ENCODE measurements at places on chromosomes 12 and 14.

DNA sequence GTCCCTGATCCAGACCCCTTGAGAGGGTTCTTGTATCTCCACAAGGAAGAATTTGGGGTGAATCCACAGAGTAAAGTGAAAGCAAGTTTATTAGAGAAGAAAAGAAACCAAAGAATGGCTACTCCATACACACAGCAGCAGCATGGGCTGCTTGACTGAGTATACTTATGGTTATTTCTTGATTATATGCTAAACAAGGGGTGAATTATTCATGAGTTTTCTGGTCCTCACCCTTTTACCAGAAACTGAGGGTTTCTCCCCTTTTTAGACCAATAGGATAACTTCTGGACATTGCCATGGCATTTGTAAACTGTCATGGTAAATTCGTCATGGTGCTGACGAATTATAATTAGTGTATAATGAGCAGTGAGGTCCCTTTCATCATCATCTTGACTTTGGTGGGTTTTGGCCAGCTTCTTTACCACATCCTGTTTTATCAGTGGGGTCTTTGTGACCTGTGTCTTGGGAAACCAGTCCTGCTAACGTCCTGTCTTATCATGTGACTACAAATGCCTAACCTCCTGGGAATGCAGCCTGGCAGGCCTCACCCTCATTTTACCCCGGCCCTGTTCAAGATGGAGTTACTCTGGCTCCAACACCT is 121.9 kb downstream of the SPTSSA start:
- DNase-seq: no peak

- DNase-seq: no peak
These were observed 102.5 kb downstream of the ZFP36L1 start for GRCh38 chr14:68690089-68690958.

DNA sequence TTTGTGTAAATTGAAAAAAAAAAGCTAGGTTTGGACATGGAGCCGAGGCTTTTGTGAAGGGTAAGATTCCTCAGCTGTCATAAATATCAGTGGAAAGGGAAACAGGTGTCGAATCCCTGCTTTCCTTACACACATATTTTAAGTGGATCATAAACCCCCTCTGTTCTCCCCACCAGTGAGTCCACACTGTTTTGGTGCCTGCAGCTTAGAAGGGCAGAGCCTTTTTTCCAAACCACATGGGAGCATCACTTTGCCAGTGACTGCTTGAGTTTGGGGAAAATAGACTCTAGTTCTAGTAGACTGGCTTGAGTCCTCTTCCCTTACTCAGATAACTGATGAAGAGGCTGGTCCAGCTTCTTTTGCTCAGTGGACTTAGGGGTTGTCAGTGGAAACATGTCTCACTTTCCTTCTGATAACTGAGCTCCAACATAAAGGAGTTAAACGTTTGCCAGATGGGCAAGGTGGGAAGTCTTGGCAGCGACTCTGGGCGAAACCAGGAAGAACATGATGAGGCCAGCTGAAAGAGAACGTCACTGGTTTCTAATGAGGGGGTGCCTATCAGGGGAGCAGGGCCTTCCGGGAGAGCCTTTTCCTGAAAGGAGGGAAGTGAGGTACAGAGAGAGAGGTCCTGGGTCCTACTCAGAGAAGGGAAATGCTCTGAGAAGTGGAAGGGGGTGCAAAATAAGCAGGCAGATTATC is 168.1 kb upstream of the PARP11 start:
- no peak for DNase-seq

DNA sequence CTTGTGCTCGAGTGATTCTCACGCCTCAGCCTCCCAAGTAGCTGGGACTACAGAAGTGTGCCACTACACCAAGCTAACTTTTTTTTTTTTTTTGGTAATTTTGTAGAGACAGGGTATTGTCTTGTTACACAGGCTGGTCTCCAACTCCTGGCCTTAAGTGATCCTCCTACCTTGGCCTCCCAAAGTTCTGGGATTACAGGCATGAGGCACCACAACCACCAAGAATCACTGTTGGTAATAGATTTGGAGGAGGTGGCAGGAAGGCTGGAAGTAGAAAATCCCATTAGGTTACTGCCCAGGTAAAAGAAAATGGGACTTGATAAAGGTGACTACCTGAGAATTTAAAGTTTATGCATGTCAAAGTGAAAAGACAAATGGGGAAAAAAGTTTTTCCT is 1.4 kb upstream of the CDCA4 start:
- no peak for DNase-seq

GRCh38 chr12:29546000-29546399 is 48.5 kb upstream of the OVCH1 start:
- no peak for DNase-seq

DNA sequence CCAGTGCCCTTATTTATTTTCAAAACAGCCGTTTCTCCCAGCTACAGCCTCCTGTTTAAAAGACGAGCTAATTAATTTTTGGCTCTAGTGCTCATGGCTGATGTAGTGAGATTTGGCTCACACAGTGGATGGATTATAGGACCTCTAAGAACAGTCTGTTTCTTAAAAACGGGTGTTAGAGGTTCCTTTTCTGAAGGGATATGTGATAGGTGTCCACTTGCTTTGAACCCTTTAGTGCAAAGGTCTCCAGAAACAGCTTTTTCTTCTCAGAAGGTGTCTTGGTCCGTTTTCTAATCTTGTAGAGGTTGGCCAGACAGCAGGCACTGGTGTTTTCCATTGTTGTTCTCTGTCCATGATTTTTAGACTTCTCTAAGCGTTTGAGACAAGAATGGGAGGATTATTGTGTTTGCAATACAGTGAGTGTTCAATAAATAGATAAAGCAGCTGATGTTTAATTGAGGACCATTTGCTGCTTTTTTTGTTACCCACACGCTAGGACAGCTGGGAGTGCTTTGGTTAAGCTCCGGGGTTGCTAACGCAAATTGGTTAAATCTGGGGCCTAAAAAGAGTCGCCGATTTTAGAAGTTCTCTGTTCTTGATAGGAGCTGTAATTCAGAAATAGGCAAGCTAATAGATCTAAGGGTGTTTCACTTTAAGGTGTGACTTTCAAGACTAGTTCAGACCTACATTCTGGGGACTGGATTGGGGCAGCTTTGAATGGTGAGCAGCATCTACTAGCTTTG is 1.0 kb downstream of the BORCS5 start:
- DNase-seq: no peak

DNA sequence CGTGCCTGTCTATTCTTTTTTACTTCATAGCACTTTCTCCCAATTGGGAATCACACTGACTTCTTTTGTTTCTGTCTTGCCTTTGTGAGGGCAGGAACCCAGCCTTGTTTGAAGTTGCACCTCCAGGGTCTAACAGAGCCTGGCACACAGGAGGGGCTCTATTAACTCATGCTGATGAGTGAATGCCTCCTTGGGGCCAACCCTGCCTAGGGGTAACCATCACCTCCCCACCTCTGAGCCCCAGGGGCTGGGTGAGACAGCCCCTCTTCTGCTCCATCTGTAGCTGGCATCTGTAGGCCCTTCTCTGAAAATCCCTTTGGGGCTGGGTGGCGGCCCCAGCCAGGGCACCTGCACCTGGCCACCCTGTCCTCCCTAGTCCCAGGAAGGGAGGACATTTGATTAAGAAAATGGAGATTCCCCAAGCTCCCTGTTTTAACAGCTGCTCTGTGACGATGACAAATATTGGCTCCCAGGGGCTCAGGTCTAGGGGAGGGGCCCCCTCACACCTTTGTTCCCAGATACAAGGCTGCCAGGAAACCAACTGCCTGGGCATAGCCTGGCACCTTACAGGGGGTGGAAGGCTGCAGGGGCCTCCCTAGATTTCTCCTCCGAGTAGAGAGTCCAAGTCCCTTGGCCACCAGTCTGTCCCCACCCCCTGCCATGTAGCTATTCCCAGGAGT is 11.8 kb downstream of the TAMALIN start:
- no peak for DNase-seq

DNA sequence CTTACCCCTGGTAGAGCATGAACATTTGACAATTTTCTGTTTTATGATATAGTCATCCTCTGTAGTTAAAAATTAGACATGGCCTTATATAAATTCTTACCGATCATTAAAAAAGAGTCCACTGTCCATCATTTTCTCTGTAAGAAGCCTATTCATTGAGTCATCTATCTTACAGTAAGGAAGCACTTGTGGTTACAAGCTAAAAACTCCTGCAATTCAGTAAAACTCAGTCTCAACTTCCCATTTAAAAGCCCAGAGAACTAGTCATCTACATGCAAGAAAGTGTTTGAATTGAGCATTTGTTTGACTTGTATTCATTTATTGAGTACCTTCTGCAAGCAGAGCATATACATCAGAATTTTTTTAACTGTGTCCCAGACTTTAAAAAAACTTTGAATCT is 63.3 kb downstream of the GTF2A1 start:
- no peak for DNase-seq

All from fibroblast of skin of scalp (primary cell).